ENCODE measurements at places on chromosomes 16 and 17. TPM values are rescaled to one million over a fixed set of nuclear protein-coding genes. Genes with fewer than 3 reads are reported as not detected.

The DHRS7C gene
- not detected for total RNA-seq

The MT1G gene
- not detected for total RNA-seq

The SLC13A2 gene
- total RNA-seq = not detected

The NPIPA3 gene
- total RNA-seq = 0.51 TPM

The SLC5A10 gene
- not detected for total RNA-seq

The SDK2 gene
- total RNA-seq = not detected

The CHST4 gene
- not detected for total RNA-seq

The SLC16A13 gene
- 0.25 TPM for total RNA-seq

DNA sequence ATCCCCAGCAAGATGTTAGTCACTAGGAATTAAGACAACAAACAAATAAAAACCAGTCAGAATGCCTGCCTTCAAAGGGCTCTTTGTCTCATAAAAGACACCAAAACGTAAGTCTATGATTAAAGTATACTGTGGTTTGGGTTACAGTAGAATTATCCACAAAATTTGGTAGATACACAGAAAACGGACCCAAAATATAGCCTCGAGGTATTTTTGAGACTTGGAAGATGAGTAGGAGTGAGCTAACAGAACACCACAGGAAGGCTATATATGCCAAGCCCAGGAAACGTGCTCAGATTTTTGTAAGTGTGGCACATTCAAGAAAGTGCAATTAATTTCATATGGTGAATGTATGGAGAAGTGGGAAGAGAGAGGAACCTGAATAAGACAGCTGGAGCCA is 831.4 kb downstream of the CDH11 start:
- DNase-seq = no peak

DNA sequence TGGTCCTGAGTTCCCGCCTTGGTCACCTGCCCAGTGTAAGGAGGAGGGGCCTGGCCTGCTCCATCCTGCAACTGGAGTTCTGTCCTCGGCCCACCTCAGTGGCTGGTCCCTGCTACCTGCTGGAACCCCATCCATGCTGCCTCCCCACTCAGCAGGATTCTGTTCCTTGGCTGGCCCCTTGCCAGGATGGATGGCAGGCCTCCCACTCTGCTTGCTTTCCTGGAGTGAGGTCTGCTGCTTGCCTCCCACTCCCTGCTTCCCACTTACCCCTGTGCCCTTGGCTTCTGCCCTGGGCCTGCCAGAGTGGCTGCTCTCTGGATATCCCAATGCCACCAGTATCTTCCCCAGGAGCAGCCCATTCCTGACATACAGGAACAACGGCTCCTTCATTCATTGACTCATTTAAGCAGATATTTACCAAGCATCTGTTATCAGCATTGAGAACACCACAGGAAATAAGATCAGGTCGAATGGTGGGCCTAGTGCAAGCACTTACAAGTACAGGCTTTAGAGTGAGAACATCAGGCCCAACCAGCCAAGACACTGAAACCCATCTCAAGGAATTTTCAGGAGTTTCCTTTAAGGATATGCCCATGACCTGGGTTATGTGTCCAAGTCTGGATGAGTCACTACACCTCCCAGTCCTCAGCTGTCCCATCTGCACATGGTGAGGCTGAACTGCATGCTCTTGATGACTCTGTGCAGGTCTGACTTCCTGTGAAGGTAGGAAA is 17.0 kb upstream of the RPRML start:
- DNase-seq = peak; percentile 66

- no peak for DNase-seq
These were observed 93.2 kb upstream of the PIRT start for GRCh38 chr17:10931133-10931532.

DNA sequence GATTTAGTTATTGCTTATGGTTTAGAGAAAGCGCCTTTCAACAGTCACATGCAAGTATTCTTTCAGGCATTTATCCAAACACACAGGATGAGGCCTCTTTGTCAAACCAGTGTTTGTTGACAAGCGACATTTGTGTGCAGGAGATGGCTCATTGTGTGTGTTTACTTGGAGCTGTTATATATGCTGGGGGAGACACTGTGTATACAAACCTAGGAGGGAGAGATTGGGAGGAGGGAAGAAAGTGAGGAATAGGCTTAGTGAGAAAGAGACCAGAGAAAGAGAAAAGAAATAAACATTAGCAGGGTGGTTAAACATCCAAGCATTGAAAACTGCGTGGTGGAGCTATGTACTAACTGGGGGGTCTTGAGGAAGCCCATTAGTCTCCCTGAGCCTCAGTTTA is 437.6 kb downstream of the MAF start:
- no peak for DNase-seq

- DNase-seq = peak; percentile 70
These were observed 13.6 kb downstream of the VASN start for GRCh38 chr16:4385066-4385788.

DNA sequence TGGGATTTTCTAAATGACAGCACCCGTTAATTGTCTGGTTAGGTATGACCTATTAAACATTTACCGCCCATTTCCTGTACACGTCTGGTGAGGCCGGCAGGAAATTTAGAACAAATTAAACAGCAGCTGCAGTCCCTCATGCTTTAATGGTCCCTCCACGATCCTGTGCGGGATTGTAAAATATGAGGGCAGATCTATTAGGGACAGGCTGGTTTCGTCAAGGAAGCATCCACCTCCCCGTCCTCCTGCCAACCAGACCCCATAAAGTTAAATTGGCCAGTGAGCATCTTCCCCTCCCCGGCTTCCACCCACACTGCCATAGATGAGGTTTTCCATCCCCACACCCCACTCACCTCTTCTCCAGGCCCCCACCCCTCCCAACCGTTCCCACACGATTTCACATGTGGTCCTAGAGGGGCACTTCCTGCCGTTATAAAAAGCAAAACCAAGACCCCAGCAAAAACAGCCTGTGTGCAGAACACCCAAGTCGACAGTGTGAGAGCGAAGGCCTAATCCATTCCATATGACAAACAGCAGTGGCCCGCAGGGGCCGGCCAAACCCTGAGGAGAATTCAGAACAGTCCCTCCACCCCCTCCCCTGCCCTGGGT is 331.9 kb downstream of the FOXL1 start:
- no peak for DNase-seq

DNA sequence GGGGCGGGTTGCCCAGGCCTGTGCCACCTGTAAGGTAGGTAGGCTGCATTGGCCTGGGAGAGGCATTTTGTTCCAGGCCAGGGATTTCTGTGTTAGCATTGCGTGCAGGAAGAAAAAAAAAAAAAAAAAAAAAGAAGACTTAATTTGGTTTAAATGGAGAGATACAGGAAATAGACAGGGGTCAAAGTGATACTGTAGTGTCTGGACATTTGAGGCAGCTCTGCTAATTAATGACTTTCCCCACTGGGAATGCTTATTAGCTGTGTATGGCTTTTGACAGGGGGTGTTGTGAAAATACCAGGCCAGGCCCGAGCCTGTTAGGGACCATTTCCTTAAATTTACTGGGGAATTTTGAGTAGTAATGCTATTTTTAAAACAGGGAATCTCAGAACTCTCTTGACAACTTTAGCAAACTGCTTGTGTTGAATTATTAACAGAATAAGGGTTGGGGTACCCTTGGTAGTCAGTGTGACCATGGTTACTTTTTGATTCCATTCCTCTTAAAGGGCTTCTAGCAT is 1.0 kb downstream of the MAP2K4 start:
- DNase-seq = no peak

GRCh38 chr17:67258821-67259468 is 13.9 kb upstream of the HELZ start:
- no peak for DNase-seq

- DNase-seq = no peak
These were observed 116.2 kb downstream of the C17orf67 start for GRCh38 chr17:56717471-56717870.

- no peak for DNase-seq
These were observed 1622.3 kb downstream of the CDH8 start for GRCh38 chr16:60413969-60414368.

- DNase-seq = no peak
These were observed 20.5 kb upstream of the PABPN1L start for GRCh38 chr16:88886845-88887521.

DNA sequence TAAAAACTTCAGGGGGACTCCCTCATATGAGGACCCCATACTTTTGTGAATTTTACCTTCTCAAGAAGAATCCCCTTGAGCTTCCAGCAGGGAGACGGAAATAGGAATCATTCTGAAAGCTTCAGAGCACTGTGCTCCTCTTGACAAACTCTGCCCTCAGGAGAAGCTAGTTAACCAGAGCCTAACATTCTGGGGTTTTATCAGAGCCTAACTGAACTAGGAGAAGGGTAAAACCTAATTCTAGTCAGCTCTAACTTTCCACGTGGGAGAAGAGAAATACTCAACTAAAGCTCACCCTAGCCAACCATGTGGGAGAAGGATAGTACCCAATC is 13.3 kb upstream of the SLC5A10 start:
- DNase-seq = no peak

GRCh38 chr17:50502301-50502990 is 5.8 kb upstream of the MYCBPAP start:
- DNase-seq = no peak

GRCh38 chr16:57470711-57471110 is 8.2 kb downstream of the POLR2C start:
- DNase-seq = no peak

- DNase-seq = peak; percentile 87
These were observed 24.3 kb upstream of the MLKL start for GRCh38 chr16:74724820-74725549.

DNA sequence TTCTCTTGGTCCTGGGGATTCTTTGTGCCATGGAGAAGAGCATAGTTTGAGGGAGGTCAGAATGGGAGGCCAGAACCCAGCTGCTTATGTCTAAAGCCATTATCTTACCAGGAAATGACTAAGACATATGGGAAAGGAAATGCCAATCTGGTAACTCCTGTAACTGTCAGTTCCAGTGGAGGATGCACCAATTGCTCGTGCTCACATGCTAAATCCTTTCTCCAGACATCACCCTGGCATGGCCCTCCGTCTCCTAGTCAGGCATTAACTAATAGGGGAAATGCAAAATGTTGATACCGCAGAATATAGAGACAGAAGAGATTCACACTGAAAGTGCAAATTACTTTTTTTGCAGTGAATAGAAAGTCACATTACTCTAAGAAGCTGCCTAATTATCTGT is 255.6 kb upstream of the HSBP1 start:
- peak; percentile 63 for DNase-seq

DNA sequence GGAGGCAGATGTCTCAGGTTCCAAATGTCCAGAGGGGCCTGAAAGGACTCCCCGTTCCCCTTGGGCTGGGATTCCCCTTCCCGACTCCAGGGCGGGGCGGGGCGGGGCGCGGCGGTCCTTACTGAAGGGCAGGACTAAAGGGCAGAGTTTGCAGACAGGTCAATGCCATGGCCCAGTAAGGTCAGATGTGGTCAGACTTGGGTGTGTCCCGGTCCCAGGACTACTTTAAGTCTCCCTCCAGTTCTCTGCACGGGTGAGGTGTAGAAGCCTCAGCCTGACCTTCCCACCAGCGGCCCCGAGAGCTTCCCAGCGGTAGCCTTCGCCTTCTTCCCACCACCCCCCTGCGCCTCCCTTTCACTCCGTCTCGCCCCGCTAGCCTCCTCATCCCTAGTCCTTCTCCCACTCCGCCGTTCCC is 532 bp downstream of the KDM6B start:
- peak; percentile 61 for DNase-seq

DNA sequence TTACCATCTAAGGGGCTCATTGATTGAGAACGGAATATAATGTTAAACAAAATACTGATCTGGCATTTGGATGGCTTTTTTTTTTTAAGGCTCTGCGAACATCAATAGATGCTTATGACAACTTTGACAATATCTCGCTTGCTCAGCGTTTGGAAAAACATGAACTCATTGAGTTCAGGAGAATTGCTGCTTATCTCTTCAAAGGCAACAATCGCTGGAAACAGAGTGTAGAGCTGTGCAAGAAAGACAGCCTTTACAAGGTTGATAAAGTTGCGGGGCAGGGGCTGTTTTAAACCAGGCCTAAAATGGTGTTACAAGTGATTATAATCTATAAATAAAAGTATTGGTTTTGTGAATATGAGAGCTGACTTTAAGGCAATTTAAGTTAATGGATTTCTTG is 22.3 kb downstream of the PTRH2 start:
- DNase-seq = no peak

GRCh38 chr16:72818236-72818845 is 229.6 kb downstream of the ZFHX3 start:
- no peak for DNase-seq

DNA sequence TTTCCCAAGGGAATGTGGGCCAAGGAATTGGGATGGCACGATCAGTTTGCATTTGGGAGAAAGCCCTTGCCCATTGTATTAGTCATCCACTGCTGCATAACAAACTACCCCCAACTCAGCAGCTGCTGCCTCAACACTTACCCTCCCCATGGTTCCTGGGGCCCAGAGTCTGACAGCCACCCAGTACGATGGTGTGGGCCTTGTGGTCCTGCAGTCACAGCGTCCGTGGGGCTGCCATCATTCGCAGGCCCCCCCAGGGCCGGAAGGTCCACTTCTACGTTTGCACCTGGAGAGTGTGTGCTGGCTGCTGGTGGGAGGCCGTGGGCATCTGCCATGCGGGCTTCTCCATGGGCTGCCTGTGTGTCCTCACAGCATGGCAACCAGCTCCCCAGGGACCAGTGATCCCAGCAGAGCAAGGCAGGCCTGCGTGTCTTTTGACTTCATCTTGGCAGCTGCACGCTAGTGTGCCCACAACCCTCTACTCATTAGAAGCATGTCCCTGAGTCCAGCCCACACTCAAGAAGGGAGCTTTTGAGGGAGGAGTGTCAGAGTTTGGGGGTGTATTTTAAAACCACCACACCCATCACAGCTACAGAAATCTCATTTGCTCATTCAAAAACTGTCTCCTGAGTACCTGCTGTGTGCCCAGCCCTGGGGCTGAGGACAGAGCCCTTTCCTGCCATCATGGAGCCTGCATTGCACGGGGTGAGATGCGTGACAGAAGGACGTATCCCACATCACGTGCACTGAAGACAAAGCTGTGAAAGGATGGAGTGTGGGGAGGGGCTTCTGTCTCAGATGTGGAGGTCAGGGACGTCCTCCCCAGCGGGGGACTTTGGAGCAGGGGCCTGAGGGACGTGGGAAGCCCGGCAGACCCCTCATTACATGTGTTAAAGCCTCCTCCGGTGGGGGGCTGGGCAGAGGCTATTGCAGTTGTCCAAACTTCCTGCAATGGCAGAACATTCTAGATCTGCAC is 185.0 kb upstream of the ZNF469 start:
- DNase-seq = peak; percentile 12

- no peak for DNase-seq
These were observed 11.8 kb downstream of the MYO1D start for GRCh38 chr17:32865141-32865540.

DNA sequence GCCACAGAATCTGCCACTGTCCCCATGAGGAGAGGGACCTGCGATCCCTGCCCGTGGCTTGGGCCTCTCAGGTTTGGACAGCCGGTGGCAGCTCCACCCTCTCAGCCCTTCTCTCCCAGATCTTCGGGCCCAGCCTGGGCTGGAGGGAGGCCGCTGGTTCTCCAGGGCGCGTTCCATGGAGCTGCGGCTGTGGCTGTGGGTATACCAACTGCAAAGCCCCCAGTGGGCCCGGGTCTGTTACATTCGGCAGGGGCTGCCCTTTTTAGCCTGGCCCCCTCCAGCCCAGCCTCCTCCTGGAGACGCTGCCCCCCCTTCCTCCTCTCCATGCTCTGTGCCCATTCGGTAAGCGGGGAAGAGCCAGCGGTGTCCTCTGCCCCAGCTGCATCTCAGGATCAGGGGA is 64.7 kb upstream of the ZNF469 start:
- no peak for DNase-seq

Data from GM23248 (cell line).